ELR (cell line): ENCODE measurements at places on chromosomes 2 and 18.

- DNase-seq = no peak
These were observed 599.2 kb downstream of the NR4A2 start for GRCh38 chr2:155733091-155733853.

DNA sequence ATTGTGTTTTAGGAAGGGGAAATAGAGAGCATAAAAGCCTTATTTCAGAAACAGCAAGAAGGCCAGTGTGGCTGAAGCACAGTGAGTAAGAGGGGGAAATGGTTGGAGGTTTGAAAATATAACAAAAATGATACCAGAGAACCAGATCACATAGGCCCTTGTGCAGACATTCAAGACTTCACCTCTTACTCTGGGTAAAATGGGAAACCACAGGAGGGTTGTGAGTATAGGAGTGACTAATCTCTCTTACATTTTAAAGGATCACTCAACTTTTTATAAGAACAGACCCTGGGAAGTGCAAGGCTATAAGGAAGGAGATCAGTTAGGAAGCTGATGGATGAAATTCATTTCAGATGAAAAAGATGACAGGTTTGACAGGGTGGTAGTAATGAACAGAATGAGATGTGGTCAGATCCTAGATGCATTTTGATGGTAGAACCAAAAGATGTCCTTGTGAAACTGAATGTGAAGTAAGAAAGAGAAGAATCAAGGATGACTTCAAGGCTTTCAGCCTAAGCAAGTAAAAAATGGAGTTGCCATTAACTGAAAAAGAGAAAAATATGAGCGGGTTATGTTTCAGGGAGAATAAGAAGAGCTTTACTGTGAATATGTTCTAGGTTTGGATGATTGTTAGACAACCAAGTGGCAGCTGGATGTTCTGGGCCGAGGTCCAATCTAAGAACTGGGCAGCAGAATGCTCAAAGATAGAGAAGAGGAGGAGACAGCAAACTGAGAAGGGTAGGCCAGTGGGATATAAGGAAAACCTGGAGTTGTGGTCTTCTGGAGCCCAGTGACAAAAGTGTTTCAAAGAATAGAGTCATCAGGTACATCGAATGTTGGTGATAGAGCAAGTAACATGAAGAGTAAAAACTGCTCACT, 65.1 kb downstream of the USP40 start:
- peak; percentile 71 for DNase-seq

DNA sequence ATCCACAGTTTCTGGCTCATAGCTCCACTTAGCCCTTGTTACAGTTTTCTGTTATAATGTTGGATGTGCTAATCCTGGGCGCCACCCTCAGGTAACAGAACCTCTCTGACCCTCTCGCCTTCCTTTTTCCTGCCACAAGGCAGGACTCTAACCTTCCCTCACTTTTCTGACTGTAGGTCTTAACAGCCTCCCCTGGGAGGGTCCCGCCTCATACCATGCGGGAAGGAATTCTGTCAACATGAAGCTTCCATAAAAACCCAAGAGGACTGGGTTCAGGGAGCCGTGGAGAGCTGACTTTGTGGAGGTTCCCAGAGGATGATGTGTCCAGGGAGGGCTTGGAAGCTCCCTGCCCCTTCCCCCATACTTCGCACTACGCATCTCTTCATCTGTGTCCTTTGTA, 11.9 kb upstream of the RAB17 start:
- no peak for DNase-seq

GRCh38 chr2:111160758-111161157, 40.0 kb downstream of the BCL2L11 start:
- peak; percentile 92 for DNase-seq

- no peak for DNase-seq
These were observed 378.2 kb downstream of the OSR1 start for GRCh38 chr2:18980104-18980785.

DNA sequence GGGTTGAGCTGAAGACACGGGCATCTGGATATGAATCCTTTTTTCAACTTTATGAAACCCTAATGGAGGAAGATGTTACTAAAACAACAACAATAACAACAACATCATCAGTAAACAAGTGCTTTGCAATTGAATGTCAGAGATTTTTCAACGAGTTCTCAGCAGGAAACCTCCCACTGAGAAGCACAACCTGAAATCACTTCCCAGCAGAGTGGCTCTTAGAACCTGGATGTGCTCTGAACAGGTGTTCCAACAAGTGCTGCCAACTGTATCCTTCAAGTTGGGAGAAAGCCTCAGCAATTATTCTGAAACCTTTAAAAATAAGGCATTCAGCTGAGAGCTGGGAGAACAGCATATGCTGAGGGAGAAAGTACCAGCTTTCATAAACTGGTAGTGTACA, 1622.7 kb upstream of the CELF4 start:
- no peak for DNase-seq

GRCh38 chr2:215627771-215628170, 191.9 kb upstream of the FN1 start:
- no peak for DNase-seq

GRCh38 chr2:8334866-8335325, 347.0 kb upstream of the ID2 start:
- no peak for DNase-seq
